Astrocyte (in vitro differentiated cells and primary cell): ENCODE measurements at places on chromosomes 11 and 22.

GRCh38 chr11:26193694-26194365, 138.1 kb upstream of the ANO3 start:
- no peak for DNase-seq
- H3K4me1 ChIP-seq = no peaks in the 10 kb centered on the region
- no peak overlapping the region for H3K27ac ChIP-seq

- H3K4me3 ChIP-seq = no peak overlapping the region
- H3K27ac ChIP-seq = no peak overlapping the region
- no peak for DNase-seq
- H3K27me3 ChIP-seq = no peaks in the 10 kb centered on the region
These were observed 67.4 kb downstream of the SCN3B start for GRCh38 chr11:123587044-123587443.

DNA sequence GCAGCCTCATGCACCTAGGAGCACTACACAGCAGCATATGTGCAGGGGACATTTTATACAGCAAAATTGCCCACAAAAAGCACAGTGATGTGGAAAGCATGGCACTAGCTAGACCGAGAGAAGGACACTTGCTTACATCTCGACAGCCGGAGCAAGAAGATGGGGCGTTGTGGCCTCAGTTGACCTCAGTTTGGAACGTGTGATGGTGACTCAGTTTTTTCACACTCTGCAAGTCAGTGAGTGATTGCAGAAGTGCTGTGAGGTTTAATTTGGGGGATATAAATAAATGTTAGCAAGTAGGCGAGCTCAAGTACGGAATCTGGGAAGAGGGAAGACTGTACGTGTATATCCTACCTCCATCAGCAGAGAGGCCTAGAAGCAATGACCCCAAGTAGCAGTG, 23.3 kb downstream of the LRP5 start:
- peaks cover 15% of the 10 kb centered on the region for H3K4me1 ChIP-seq
- DNase-seq = no peak
- no peaks in the 10 kb centered on the region for H3K27me3 ChIP-seq
- no peak overlapping the region for H3K27ac ChIP-seq

DNA sequence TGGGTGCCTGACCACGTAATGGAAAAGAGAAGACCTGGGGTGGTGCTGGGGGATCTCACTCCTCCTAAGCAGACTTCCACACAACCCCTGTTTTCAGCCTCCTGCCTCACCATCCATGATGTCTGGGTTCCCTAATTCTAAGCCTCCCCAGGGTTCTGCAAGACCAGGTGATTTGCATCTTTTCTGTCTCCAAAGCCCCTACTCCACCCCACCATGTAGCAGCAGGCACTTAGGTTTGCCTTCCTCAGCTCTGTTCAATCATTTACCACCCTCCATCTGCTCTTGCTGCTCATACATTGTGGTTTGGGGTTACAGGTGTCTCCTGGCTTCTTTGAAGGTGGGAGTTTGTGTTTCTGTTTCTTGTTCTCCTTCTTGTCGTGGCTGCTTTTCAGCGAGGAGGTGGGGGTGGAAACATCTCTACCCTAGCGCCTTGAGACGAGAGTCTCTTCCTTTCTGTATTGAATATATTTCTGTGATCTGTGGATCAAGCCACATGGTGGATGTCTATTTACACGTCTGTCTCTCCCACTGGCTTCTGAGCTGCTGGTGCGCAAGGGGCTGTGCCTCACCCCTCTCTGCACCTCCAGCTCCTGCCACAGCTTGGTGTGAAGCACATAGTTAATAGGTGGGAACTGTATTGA, 6.6 kb upstream of the SSTR3 start:
- no peak overlapping the region for H3K4me3 ChIP-seq
- H3K27ac ChIP-seq = no peak overlapping the region
- no peaks in the 10 kb centered on the region for H3K4me1 ChIP-seq
- H3K27me3 ChIP-seq = peaks cover 10% of the 10 kb centered on the region
- no peak for DNase-seq
